ENCODE measurements at places on chromosomes 11 and 22.

GRCh38 chr11:94767701-94768601 is at the start of gene AMOTL1:
Gene AMOTL1 (plus strand): TSS chr11:94768356. CDS start chr11:94768512, 156 bp downstream.
- peak; percentile 82 for DNase-seq

GRCh38 chr11:69943506-69943905 is 124.3 kb upstream of the FGF3 start:
- DNase-seq = no peak

GRCh38 chr22:37998543-37998942 is 14.2 kb upstream of the SOX10 start:
- no peak for DNase-seq

GRCh38 chr11:4677948-4678347 is 19.7 kb downstream of the OR51E2 start:
- DNase-seq = no peak

GRCh38 chr11:44747316-44747715 is 20.6 kb downstream of the TSPAN18 start:
- DNase-seq = no peak

DNA sequence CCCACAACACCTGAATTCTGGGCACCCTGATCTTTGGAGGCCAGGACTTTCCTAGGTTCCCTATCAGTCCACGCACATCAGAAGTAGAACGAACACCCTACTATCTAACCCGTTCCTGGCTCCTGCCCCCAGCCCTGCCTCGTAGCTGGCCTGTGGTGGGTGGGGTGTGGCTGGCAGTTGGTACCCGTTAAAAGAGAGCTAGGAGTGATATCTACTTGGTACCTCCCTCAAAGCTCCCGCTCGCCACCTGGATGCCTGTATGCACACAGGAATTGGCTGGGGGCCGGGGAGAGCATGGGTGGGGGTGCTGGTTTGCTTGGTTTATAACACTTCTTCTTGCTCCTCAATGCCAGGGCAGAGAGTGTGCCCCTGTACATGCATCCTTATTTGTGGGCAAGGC is 14.0 kb upstream of the NECTIN1 start:
- no peak for DNase-seq

DNA sequence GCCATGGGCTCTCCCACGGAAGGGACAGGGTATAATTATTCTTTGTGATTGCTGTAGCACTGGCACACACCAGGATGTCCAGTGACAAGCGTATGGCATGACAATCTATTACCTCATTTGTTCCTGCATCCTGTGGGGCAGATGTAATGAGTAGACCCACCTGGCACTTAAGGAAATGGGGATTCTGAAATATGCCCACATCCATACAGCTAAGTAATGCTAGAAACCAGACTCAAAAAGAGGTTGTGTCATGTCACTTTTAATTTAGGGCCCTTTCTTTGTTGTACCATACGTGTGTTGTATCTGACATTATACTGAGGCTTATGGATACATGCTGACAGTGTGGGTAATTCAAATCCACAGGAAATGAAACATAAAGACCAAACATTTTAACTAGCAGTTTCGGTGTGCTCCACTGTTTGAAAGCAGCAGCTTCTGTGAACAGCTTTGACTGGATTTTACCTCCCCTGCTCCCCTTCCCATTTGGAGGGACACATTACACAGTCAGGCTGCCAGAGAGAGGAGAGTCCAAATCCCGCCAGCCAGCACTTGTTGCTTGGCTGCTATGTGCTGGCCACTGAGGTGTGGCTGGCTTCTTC is 21.2 kb downstream of the GRAMD1B start:
- DNase-seq = no peak

DNA sequence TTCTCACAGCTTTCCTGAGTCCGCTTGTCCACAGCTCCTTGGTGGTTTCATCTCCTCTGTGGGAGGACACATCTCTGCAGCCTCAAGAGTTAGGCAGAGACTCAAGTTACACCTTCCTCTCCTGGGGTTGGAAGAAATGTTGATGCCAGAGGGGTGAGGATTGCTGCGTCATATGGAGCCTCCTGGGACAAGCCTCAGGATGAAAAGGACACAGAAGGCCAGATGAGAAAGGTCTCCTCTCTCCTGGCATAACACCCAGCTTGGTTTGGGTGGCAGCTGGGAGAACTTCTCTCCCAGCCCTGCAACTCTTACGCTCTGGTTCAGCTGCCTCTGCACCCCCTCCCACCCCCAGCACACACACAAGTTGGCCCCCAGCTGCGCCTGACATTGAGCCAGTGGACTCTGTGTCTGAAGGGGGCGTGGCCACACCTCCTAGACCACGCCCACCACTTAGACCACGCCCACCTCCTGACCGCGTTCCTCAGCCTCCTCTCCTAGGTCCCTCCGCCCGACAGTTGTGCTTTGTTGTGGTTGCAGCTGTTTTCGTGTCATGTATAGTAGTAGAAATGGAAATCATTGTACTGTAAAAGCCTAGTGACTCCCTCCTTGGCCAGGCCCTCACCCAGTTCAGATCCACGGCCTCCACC is 11.7 kb downstream of the RASD2 start:
- peak; percentile 59 for DNase-seq

- DNase-seq = no peak
Measured at GRCh38 chr22:27116312-27117086, 459.1 kb downstream of the MIAT start.

DNA sequence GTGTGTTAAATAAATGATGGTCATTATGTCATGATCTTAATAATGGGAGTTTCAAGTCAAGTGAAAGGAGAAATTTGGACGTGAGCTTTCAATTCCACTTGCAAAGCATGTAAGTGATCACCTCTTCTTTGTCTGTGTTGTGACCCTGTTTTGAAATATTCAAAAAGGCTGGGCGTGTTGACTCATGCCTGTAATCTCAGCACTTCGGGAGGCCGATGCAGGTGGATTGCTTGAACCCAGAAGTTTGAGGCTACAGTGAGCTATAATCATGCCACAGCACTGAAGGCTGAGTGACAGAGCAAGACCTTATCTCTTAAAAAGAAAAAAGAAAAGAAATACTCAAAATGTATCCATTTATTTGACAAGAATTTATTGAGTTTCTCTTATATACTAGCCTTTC is 32.9 kb upstream of the EED start:
- peak; percentile 41 for DNase-seq

Data from erythroblast (primary cell).